ENCODE measurements at places on chromosomes 4 and X.

DNA sequence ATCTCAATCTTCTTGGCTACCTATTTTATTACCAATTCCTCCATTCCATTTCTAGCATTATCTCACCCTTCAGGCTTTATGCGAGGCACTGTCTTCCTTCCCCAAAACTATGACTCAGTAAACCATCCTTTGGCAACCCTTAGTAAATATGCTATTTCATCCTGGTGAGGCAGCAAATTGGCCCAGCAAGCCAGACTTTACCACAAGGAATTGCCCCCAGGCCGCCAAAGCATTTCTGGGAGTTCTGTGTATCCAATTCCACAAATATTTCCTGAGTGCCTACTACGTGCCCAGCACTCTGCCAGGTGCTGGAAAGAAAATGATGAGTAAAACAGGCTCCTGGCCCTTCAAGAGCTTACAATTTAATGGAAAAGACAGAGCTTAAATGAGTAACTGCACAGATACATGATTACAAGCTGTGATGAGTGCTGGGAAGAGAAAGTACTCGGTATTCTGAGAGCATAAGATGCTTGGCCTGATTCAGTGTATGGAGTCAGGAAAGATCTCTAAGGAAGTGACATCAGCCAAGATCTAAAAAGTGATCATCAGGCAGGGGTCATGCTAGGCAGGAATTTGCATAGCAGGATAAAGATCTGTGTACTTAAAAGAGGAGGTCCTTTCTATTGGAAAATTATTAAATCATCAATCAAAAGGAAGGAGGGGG is 193.8 kb downstream of the ADAMTS3 start:
- DNase-seq = no peak

DNA sequence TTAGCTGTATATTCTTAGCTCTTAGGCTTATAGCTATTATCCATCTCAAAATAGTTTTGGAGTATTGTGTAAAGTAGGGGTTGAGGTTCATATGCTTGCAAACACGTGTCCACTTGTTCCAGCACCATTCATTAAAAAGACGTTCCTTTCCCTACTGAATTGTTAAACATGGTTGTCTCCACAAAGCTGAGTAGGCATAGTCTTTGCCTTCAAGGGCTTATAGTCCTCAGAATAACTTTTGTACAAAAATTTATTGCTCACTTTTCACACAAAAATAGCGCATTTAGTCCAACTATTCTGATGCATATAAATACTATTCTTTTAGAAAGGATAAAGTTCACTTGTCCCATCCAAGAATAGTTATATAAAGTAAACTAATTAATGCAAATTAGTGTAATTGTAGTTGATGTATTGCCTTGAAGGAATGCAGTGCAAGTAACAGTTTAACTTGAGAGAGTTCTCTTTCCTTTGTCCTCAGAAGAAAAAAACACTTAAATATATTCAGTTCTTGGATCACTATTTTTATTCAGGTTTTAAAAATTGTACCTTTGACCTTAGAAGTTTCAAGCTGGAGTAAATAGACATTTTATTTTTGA is 14.1 kb downstream of the LRIT3 start:
- DNase-seq = no peak

DNA sequence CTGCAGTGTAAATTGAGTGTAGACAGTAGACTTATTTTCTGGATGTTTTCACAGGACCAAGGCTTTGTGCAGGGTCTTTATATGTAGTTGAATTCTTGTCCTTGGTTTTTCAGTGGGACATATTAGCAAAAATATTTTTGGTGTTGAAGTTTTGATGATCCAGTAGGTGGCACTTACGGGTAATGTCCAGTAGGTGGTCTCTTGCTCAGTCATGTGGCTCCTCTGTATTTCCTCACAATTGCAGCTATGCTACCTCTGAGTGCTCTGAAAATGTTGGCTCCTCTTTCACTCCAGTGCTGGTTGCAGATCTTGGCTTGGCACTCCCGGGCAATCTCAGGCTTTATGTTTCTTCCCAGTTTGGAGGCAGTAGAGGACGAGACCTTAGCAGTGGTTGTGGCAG is 419.8 kb upstream of the AMOT start:
- DNase-seq = no peak

DNA sequence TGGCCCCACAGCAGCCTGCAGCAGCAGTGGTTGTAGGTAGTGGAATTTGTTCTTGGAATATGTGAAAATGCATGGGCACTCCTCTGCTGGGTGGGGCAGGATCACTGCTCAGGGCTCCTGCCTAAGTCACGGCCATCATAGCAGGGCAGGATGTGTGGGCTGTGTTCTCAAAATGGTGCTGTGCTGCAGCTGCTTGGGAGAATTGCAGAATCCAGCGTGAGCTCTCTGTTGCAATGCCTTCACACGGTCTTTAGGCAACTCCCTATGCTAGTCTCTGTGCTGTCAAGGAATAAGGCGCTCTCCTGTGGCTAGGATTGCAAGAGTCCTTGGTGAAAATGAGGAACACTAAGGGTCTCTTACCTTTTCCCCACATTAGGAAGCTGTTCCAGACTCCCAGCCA is 42.9 kb downstream of the F8 start:
- DNase-seq = no peak

DNA sequence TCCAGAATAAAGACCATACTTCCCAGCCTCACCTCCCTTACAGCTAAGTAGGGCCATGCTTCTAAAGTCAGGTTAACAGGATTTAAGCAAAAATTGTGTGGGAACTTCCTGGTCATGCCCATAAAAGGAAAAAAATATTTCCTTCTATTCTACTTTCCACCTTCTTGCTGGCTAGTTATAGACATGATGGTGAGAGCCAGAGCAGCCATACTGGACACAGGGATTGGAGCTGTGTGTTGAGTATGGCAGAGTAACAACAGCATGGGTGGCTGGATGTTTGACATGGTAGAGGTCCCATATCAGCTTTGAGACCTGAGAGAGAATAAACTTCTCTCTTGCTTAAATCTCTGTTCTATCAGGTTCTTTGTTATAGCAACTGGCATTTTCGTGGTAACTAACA is 15.1 kb upstream of the CBR4 start:
- DNase-seq = no peak

DNA sequence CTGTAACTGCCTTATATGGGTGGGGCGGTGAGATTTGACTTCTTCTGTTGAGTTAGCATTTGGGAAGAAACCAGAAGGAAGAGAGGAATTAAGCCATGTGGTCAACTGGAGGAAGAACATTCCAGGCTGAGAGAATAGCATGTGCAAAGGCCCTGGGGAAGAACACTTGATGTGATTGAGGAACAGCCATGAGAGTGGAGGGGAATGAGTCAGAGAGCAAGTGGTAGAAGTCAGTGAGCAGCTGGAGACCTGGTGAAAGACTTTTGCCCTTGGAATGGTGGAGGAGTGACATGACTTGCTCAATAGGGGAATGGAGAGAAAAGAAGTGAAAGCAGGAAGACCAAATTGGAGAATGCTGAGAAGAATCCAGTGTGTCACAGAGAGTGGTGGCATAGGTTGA is 327.8 kb upstream of the HAND2 start:
- no peak for DNase-seq

DNA sequence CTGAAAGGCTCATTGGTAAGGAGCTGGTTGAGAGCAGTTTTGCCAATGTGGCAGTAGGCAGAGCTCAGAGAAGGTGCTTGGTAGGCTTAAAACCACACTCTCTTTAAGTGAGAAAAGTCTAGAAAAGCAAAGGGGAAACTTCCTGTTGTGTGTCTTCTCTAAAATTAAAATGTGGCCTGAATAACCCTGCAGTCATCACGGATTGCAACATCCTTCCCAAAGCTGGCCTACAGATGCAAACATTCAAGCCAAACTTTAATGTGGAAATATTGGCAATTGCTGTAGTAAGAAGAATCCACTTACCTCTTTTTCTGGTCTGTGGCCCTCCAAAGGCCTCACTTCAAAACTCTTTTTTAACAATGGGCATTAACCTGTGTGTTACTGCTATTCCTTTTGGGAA is 348.5 kb downstream of the OPHN1 start:
- DNase-seq = no peak

DNA sequence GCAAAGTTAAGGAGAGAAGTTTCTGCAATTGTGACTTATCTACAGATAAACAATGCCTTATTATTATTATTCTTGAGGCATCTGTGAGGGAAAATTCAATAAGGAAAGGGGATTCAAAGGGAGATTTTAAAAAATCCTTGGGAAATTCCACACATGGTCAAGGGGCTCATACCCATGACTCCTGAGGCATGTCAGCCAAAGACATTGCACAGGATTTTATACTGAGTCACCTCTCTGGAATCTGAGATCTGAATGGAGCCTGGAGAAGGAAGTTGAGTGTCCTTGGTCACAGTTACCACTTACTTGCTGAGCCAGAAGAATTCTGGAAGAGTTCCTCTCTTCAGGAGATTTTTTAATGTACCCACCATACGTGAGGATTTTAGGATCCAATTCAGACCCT is 14.4 kb upstream of the CXCL8 start:
- DNase-seq = no peak

GRCh38 chr4:156169011-156169410 is 215.3 kb upstream of the CTSO start:
- no peak for DNase-seq

- DNase-seq = no peak
These were observed 67.1 kb upstream of the SPIN4 start for GRCh38 chrX:63418211-63418610.

DNA sequence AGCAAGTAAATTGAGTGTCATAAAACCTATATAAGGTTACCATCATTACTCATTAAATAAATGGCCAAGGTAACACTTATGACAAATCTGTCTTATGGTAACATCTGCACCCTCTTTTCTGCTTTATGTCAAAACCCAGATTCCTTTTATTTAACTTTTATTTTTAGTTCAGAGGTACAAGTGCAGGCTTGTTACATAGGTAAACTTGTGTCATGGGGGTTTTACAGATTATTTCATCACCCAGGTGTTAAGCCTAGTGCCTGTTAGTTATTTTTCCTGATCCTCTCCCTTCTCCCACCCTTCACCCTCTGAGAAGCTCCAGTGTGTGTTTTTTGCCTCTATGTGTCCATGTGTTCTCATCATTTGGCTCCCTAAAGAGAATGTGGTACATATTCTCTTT is 930.7 kb downstream of the CCSER1 start:
- no peak for DNase-seq

- DNase-seq = no peak
These were observed 275.1 kb downstream of the C4orf33 start for GRCh38 chr4:129371065-129371464.

- no peak for DNase-seq
These were observed 120.7 kb downstream of the CORIN start for GRCh38 chr4:47717188-47717587.

GRCh38 chr4:17701882-17702281 is 79.5 kb downstream of the FAM184B start:
- no peak for DNase-seq

DNA sequence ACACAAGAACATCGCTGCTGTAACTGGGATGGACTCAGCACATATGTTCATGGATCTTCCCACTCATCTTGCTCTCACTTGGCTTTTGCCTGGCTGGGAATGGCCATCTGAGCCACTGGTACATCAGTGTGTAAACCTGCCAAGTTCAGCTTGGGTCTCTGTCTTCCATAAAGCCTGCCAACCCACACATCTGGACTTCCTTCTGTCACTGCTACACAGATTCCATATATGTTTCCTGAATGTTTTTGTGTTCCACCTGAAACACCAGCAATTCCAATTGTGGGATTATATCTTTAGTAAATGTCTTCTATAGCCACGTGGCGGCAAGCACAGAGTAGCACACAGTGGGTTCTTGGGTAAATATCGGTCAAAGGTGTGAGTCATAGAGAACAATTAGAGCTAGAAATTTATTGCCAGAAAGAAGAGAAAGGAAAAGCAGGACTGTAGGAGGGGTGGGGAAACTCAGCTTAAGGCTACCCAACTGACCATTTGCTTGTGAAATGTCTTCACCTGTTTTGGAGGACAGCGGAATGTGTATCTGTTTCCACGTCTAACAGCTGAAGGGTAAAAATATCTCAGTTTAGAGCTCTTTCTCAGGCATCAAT is 125.9 kb downstream of the MFAP3L start:
- DNase-seq = no peak

GRCh38 chr4:139672732-139673131 is 7.1 kb downstream of the MGST2 start:
- DNase-seq = no peak

Data from CD4-positive, alpha-beta T cell treated with Interleukin-6 at 100 ng/mL for 8 hours (primary cell).